ENCODE measurements at places on chromosomes 6 and 20.
A peak's percentile ranks its signal among the peaks of the same experiment; 100 is the strongest.

DNA sequence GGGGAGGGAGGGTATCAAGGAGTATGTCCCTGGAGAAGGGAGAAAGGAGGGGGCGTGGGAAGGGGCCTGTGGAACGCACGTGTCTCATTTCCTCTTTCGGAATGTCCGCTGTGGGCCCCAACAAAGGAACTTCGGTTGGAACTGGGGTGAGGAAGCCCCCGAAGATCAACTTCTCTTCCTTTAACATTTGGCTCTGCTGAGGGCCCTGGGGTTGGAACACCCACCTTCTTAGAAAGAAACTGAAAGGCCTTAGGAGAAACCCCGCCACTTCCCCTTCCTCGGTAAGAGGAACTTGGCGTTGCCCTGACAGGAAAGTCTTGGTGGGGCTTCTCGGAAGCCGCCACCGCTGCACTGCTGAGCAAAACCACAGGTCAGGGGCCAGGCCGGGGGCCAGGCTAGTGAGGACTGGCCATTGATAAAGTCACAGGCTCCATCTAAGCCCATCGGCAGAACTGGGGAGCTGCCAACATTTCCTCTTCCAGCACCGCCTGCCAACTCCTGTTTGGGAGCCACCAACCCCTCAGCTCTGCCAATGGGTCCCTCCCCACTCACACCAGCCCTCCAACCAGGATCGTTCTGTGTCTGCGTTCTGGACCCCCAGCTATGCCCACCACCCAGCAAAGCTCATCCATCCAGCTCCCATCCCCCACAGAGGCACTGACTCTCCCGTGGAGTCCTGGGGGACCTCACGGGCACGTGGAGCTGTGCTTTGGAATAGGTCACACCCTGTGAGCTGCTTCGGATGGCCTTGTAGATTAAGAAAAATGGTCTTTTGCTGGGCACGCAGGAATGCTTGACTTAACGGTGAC lies 44.8 kb downstream of the FGD2 start:
- peak; percentile 20 for DNase-seq

GRCh38 chr6:169164451-169164850 lies 89.2 kb downstream of the THBS2 start:
- no peak for DNase-seq

GRCh38 chr20:17684077-17684888 lies 2.2 kb upstream of the RRBP1 start:
- DNase-seq, result no peak

GRCh38 chr20:50304501-50304856 lies 113.8 kb downstream of the CEBPB start:
- no peak for DNase-seq

- no peak for DNase-seq
These were observed 93.3 kb downstream of the KCNQ5 start for GRCh38 chr6:72715119-72715518.

DNA sequence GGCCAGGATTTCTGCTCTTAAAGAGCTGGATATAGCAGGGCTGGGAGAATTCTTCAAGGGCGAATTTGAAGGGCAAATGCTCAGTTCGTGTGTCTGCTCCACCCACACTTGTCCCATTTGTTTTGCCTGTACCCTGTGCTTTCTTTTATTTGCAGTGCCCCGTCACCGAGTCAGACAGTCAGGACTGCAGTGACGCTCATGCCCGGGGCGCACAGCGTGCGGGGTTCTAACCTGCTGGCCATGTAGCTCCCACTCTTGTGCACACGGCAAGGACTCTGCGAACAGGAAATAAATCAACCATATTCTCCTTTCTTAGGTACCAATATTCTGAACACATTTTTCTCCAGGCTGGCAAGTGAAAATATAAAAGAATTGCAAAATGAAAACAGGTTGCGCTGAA lies 17.7 kb downstream of the LYRM4 start:
- DNase-seq, result no peak

GRCh38 chr6:133938533-133938932 lies 14.5 kb upstream of the TBPL1 start:
- DNase-seq, result no peak

GRCh38 chr6:79657238-79657637 lies 26.1 kb downstream of the SH3BGRL2 start:
- no peak for DNase-seq

- DNase-seq, result no peak
These were observed 26.5 kb upstream of the SMIM29 start for GRCh38 chr6:34275128-34275804.

DNA sequence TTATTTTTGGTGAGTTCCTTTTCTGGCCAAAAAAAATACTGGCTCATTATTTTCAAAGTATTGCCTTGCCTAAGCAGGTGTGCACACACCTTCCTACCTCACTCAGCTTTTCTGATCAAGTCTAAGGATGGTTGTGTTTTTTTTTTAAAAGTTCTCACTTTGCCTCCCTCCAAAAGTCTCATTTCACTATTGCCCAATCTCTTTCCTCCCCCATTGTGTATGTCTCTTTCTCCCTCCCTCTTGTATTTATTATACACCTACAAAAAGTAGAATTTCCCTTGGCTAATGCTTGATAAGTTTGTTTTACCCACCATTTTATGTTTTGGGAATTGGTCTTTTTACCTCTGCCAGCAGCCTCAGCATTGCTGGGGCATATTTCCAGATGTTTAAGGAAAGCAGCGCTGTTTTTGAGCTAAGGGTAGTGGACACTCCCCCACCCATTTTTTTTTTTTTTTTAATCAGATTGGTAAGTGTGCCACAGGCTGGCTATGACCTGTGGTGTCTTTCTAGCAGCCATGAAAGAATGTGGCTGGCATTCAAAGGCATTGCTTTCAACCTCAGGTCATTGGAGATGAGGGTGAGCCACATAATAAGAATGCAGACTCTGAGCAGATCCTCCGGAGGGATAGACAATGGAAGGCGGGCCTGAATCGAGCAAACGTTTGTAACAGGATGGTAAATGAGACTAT lies 668.6 kb downstream of the UTRN start:
- DNase-seq, result no peak

DNA sequence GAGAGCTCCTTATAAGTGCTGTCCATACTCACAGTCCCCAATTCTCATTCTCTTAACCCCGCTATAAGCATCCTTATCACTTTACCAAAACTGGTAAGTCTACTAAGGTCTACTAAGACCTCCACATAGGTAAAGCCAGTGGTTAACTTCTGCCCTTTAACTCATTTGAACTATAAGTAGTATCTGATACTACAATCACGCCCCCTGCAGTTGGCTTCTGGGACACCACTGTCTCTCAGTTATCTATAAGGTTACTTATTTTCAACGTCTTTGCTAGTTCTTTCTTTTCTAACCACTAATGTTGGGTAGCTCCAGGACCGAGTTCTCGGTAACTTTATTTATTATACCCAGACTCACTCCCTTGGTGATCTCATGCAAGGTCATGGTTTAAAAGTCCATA lies 142.6 kb downstream of the ARHGAP18 start:
- DNase-seq, result no peak

GRCh38 chr6:45838996-45839395 lies 176.7 kb downstream of the CLIC5 start:
- DNase-seq, result no peak

GRCh38 chr6:166688901-166689300 lies 61.9 kb upstream of the RPS6KA2 start:
- DNase-seq, result no peak

DNA sequence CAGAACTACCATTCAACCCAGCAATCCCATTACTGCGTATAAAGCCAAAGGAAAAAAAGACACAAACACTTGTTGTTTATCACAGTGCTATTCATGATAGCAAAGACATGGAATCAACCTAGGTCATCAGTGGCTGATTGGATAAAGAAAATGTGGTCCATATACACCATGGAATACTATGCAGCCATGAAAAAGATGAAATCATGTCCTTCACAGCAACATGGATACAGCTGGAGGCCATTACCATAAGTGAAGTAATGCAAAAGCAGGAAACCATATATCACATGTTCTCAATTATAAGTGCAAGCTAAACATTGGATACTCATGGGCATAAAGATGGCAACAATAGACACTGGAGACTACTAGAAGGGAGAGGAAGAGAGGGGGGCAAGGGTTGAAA lies 299.6 kb downstream of the ADGRG6 start:
- DNase-seq, result no peak

- no peak for DNase-seq
These were observed 4.4 kb upstream of the PXDC1 start for GRCh38 chr6:3755637-3756545.

DNA sequence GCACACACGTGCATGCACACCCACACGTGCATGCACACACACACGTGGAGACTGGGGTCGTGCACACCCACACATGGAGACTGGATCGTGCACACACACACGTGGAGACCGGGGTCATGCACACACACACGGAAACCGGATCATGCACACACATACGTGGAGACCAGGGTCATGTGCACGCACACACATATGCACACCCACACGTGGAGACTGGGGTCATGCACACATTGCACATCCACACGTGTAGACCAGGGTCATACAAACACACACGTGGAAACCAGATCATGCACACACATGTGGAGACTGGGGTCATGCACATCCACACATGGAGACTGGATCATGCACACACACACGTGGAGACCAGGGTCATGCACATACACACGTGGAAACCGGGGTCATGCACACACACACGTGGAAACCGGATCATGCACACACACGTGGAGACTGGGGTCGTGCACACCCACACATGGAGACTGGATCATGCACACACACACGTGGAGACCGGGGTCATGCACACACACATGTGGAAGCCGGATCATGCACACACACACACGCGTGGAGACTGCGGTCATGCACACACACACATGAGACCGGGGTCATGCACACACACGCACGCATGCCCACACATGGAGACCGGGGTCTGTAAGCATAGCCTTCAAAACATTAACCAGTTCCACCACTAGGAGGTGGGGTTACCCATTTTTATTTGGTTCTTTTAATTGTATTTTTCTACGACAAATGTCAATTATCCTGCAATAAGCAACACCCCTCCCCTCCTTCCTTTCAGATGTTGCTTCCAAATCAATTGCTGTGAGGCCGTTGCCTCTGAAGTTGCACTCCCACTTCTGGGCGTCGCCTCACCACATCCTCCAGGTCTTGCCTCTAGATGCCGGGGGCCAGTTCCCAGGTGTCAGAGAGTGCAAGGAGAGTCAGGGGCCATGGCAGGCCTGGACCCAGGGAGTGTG lies 95.8 kb downstream of the TMEM242 start:
- DNase-seq, result no peak

DNA sequence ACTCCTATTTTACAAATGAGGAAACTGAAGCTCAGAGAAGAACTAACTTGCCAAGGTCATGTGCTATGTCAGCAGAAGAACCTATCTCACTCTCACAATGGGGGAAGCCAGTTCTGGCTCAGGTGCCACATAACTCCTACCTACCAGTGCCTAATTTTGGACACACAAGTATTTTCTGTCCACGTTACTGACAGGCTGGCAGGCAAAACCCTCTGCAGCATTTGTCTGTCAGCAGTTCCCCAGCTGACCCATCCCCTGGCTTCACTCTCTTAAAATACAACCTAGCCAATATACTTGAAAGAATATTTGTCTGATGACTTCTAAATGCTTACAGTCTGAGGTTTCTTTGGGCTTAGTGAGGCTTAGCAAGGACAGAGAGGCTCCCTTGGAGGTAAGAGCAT lies 15.5 kb downstream of the GSS start:
- DNase-seq, result no peak

GRCh38 chr20:22430154-22430745 lies 154.1 kb downstream of the FOXA2 start:
- DNase-seq, result no peak

DNA sequence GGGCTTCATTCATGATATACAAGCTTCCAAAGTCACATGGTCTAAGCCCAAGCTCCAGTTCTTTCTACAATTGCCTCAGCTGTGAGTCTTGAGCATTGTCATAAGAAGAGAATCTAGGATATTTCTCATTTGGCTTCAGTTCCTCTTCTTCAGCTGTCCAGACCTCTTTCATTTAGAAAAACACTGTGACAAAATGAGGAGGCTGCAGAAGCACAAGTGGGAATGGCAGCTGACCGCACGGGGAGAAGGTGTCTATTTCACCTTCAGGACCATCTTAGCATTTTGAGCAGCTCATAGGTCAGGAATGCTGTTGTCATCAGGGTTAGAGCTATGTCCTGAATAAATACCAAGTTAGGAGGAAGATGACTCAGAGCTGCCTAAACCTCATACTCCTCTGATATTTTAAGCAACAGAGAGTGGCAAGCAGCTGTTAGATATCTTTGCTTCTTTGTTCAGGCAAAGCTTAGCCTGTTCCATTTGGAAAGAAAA lies 390.1 kb upstream of the CITED2 start:
- no peak for DNase-seq

DNA sequence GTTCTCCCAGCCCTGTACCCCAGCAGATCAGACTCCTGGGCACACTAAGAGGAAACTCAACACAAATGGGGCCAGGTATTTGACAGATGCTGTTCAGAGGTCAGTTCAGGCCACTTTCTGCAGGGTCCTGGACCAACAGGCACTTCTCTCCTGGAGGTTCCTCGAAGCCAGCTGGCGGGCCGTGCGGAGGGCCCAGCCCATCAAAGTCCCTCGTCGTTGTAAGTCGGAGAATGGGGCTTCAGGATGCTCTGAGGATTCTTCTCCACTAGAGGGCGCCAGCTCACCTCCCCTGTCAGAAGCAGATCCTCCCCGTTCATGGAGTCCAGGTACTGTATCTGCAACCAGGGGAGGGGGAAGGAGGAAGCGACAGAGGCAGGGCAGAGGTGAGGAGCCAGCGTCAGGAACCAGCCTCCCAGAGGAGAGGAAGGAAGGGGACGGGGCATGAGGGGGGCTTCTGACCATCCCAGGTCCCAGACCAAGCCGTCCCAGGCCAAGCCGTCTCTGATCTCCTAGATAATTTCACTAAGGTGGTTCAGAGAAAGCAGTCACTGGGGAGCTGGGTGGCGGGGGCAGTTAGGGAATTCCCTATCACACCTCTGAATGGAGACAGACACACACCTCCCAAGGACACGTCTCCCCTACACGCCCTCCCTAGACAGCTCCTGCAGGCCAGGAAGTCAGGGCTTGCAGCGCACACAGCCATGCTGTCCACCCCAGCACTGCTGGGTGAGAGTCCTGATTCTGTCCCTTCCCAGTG lies 11.7 kb upstream of the FAM83C start:
- DNase-seq, result peak; percentile 73

GRCh38 chr20:21436205-21436604 lies 38.9 kb upstream of the NKX2-4 start:
- no peak for DNase-seq

DNA sequence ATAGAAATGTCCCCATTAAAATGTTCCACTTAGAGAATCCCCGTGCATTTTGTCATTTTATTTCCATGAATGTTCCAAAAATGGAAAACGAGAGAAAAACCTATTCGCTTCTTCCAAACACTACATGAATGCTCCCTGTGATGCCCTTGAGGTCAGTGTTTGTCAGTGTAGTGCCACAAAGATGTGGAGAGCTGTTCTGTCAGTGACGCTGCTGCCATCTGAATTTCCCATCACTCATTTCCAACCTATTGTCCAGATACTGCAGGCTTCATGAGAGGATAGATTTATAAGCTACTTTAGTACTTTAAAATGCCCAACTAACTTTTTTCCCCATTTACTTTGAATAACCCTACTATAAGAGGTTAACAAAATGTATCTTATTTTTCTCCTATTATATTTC lies 335.8 kb downstream of the CDKAL1 start:
- DNase-seq, result no peak

Measured in T follicular helper cell (primary cell).